ENCODE measurements at places on chromosomes 16 and 17.

DNA sequence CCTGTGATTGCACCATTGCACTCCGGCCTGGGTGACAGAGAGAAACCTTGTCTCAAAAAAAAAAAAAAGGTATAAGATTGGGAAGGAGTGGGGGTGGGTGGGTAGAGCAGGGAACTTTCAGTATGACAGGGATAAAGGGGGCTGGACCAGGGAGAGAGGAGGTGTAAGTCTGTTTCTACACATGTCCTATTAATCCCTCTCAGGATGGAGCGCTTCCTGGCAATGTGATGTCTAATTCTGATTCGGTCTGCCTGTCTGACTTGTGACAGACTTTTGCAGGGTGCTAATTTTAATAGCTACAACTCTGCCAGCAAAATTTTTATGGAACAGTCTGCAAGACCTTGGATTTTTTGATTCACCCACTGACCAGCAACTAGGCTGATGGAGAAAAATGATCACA lies 53.8 kb upstream of the SLC25A19 start:
- DNase-seq = no peak

- no peak for DNase-seq
Observed at GRCh38 chr16:53920988-53921387, 217.0 kb downstream of the FTO start.

DNA sequence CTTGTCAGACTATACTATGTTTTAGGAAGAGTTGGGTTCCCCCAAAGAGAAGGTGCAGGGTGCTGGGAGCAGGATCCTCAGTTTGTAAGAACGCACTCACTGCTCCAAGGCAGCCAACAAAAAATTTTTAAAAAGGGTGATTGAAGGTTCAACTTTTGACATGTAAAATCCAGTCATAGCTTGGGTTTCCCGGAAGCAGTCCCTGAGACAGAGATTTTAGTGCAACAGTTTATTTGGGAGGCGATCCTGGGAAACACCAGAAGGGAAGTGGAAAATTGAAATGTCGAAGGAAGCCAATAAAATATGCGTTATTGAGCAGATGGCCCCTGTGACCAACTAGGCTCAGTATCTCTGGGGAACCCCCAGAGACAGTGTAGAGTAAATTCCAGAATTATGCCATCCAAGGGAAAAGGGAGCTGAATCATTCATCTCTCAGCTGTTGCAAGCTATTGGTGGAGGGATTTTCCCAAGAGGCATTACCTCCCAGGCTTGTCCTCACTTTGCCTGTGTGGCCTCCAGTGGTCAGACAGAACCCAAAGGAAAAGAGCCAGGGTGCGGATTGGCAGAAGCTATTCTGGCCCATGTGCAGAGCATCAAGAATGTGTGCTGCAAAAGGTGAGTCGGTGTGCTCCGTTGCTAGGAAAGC lies 72.9 kb downstream of the HS3ST3B1 start:
- no peak for DNase-seq

GRCh38 chr17:61412143-61412859 lies 12.7 kb downstream of the TBX2 start:
- peak; percentile 86 for DNase-seq

GRCh38 chr17:66717641-66718058 lies 117.3 kb upstream of the CACNG5 start:
- DNase-seq = no peak

- DNase-seq = no peak
Observed at GRCh38 chr17:35433075-35433894, 985 bp upstream of the SLFN12 start.

All from NCI-H2081 (cell line).